ENCODE measurements at places on chromosomes 16 and 17.
A peak's percentile ranks its signal among the peaks of the same experiment; 100 is the strongest.

DNA sequence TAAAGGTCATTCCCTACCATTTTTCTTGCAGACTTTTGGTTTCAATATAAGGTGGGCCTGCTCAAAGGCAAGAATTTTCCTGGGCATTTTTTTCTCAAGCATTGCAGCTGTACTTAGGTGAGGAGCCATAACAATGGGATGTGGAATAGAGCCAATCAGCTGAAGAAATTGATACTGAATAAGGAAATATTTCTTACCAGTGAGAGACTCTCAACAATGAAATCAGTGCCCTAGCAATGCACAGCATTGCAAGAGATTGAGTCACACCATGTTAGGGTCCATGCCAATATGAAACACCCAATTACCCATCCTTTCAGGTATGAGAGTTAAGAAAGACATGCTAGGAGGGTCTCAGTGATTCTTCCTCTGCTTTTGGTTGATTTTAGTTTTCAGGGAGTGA lies 237.6 kb downstream of the SOX9 start:
- DNase-seq = no peak

GRCh38 chr16:49665482-49666230 lies 190.3 kb downstream of the ZNF423 start:
- DNase-seq = no peak

DNA sequence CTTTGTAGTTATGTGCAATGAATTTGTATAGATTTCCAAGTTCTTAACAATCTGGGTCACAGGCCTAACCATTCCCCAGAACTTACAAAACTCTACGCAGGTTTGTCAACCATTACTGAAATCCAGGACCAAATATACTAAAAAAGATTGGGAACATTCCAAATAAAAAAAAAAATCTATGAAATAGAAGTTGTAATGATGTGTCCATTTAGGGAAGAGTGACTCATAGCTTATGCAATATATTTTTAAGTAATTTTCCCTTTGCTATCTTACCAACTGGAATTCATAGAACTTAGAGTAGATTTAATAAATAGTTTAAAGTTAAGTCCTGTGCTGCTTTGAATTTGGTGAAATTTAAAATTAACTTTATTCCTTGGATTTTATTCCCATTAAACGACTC lies 393.2 kb downstream of the PMP22 start:
- peak; percentile 46 for DNase-seq

GRCh38 chr16:65771707-65772106 lies 594.8 kb upstream of the CDH5 start:
- DNase-seq = no peak

- no peak for DNase-seq
Observed at GRCh38 chr16:47519996-47520679, 59.0 kb downstream of the PHKB start.

- no peak for DNase-seq
Observed at GRCh38 chr16:83958137-83958845, 5.3 kb downstream of the OSGIN1 start.

DNA sequence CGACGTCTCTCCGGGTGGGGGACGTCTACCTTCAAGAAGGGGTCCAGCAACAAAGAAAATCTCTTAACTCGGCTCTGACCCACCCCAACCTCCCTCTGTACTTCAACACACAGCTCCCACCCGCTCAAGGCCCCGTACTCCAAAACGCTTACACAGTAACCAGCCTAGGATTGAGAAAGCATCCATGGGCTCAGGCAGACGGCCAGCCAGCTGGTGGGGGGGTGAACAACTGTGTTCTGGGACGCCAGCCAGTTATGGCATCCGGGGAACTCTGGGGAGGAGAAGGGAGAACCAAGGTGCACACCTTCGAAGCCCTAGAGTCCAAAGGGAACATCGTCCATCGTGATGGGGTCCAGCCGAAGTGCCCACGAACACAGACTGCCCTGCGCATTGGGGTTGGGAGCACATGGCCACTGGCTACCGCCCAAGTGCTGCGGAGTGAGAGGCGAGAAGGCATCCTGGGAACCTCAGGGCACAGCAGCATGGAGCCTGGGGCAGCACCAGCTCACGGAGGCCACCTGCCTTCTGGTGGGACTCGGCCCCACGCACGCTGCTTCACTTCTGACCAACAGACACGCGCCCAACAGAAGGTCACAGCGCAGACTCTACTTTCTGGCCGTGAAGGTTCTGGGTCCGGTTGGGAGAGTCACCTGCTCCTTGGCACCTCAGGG lies 14.3 kb downstream of the SLC16A3 start:
- peak; percentile 65 for DNase-seq

GRCh38 chr17:20026960-20027359 lies 17.8 kb downstream of the SPECC1 start:
- DNase-seq = no peak

- DNase-seq = no peak
Observed at GRCh38 chr16:81810361-81810760, 31.3 kb downstream of the PLCG2 start.

GRCh38 chr17:16449121-16449570 lies 33.8 kb downstream of the TRPV2 start:
- DNase-seq = peak; percentile 45

DNA sequence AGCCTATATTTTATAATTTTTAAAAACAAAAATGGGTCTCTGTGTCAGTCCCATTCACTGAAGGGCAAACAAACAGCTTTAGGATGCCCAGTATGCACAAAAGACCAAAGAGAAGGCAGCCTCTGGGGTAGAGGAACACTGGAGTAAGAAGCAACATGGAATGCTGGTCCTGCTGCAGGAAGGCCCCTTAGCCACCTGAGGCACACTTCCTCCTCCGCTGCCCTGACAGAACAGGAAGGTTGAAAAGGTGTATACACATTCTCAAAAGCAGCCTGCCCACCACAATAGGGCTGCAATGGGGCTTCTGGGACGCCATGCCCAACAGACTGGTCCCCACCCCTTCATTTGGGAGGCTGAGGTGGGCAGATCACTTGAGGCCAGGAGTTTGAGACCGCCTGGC lies 19.5 kb downstream of the TOM1L2 start:
- DNase-seq = no peak

DNA sequence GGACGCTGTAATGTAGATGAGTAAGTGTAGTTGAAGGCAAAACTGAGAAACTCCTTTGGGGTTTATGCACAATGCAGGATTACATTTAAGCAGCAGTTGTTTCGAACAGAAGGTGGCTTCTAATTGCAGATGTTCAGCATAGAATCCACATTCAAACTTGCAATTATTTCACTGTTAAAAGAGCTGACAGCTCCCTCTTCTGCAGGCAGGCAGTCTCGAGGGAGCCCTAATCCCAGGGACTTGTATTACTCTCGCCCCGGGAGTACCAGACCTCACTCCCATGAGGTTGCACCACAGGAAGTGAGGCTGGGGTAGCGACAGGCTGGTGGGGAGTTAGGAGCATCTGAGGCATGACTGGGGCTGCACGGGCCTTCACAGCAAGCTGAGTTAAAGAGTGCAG lies 484.3 kb upstream of the EEF2KMT start:
- no peak for DNase-seq

GRCh38 chr16:76409706-76410105 lies 132.5 kb downstream of the CNTNAP4 start:
- DNase-seq = no peak

DNA sequence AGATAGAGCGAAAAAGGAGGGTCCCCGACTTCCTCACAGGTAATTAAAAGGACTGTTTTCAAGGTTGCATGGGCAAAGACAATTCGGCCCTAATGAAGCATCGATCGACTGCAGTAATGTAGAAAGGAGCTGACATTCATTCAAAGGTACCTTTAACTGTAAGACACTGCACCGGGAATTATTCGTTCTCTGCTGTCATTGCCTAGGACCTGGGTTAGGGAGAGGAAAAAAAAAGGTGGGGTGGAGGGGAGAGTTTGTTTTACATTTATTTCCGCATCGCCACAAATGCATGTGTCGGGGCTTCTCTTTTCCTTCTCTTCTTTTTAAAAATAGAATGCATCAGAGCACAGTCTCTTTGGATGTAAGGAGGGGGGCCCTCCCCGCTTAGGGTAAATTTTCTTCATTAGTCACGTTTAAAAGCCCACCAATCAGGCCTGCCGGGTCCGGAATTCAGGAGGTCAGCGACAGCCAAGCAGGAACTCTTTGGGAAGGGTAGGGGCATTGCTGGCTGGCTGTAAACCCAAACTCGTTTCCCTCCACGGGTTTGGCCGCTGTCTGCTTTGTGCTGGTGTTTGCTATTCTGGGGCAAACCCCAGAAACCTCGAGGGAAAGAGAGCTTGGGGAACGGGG lies 496.2 kb upstream of the ZFHX3 start:
- DNase-seq = no peak

- no peak for DNase-seq
Observed at GRCh38 chr17:2551493-2551892, 39.8 kb upstream of the METTL16 start.

GRCh38 chr17:61076621-61077031 lies 323.0 kb upstream of the TBX2 start:
- peak; percentile 32 for DNase-seq

- peak; percentile 87 for DNase-seq
Observed at GRCh38 chr17:76252040-76252954, 12.0 kb upstream of the RNF157 start.

GRCh38 chr16:81530814-81531213 lies 86.2 kb downstream of the CMIP start:
- DNase-seq = no peak

DNA sequence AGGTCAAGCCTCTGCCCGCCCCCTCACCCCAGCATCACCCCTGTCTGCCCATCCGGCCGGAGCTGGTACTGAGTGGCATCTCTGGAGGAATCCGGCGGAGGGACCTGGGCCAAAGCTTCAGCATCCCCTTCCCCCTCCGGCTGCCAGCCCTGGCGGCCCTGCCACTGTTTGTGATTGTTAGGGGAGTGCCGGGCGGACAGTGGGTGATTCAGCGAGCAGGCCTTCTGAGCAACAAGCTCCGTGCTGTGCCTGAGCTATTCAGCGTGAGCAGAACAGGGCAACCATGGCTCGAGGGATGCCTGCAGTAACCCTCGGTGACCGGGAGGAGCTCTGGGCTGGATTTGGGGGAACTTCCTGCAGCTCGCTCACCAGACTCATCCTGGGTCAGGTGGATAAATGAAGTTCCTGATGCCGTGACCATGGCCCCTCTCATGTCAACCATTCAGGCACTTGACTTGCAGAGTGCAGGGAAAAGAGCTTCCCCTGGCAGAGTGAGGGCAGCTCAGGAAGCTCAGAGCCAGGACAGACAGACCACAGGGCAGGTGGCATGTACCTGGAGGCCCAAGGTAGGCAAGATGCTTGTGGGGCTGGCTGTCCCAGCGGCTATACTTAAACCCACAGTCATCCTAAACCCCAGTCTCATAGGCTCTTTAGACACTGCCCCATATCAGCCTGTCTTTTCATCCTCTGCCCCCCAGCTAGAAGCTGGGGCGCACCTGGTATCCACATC lies 24.3 kb upstream of the MLKL start:
- peak; percentile 34 for DNase-seq

DNA sequence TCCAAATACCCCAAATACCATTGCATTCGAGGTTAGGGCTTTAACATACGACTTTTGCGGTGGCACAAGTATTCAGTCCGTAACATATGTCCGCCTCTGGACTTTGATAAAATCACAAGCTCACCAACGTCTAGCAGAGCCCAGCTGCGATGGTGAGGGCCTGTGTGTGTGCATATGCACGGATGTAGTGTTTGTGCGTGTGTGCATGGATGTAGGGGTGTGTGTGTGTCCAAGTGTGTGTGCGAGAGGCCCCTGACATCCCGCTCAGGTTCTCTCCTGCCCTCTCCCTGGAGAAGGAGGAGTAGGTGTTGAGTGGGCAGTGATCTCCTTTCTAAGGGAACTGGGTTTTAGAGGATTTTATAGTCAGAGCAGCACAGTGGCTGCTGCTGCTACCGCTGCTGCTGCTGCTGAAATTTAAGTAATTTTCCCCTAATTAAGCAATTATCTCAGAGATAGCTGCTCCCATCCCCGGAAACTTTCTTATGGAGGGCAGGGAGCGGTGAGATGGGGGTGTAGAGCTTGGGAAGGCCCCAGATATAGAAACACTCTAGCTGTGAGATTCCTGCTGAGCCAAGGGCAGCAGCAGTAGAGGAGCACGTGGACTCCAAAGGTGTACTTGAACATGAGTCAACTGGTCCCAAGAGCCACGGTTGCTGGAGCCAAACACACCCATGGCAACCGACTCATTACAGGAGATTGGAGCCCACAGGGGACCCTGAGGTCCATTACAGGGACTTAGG lies 121.7 kb upstream of the SDK2 start:
- DNase-seq = no peak

DNA sequence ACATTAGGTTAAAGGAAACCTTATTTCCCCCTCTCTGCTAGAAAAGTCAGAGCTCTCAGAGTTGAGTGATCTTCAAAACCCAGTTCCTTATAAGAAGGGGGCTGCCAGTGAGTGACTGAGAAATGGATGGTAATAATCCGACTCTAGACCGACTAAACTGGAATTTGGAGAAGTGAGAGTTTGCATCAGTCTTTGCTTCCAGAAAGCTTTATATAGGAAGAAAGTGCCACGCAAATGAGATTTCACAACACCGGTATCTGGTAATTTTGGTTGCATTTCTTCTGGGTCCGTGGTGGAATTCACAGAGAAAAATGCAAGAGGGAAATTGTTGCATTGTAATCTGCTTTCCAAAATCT lies 271.4 kb downstream of the MAF start:
- no peak for DNase-seq

- no peak for DNase-seq
Observed at GRCh38 chr17:16427020-16427419, 11.6 kb downstream of the TRPV2 start.

GRCh38 chr17:56648806-56649205 lies 55.3 kb downstream of the NOG start:
- no peak for DNase-seq

DNA sequence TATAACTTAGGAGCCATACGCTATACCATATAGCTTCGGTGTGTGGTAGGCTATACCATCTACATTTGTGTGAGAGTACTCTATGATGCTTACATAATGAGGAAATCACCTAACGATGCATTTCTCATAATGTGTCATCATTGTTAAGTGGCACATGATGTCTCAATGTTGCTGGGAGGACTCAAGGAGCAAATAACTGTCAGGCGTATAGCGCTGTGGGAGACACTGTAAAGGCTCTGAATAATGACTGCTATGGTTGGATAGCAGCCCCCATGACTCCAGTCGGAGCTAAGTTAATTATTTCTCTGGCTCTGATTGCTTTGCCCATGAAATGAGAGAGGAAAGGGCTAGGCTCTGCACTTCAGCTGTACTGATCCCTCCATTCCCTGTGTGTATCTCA lies 197.2 kb downstream of the RGS9 start:
- no peak for DNase-seq

DNA sequence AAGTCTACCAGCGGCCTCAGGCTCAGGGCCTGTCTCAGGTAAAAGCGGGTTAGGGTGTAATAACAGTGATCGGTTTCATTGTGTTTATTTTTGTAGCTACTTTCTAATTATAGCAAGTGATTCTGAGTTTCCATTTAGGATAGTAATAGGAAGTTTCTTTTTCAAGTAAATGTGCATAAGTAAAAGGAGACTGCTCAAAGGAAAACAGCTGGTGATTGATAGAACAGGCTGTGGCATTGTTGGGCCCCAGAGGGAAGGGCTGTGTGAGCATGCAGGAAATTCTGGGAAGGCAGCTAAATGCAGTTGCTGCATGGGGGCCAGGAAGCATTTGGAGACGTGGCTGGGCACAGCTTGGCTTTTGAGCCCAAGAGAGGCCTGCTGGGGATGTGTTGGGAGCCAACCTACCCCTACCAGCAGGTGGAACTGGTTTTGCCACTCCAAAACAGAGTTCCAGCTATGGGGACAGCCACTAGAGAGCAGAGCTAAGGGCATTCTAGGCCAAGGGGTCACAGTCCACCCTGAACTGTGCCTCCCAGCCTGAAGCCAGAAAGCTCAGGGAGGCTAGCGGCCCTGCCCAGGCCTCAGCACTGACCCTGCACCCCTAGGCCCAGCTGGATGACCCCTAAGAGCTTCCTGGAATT lies 12.6 kb downstream of the SNX20 start:
- DNase-seq = no peak

Measured in stromal cell of bone marrow (primary cell).